ENCODE measurements at places on chromosomes 12 and 14.

GRCh38 chr14:24196071-24197055, 1.1 kb upstream of the TM9SF1 start:
- DNase-seq = no peak

GRCh38 chr12:4947253-4947652, 37.5 kb downstream of the KCNA1 start:
- DNase-seq = no peak

DNA sequence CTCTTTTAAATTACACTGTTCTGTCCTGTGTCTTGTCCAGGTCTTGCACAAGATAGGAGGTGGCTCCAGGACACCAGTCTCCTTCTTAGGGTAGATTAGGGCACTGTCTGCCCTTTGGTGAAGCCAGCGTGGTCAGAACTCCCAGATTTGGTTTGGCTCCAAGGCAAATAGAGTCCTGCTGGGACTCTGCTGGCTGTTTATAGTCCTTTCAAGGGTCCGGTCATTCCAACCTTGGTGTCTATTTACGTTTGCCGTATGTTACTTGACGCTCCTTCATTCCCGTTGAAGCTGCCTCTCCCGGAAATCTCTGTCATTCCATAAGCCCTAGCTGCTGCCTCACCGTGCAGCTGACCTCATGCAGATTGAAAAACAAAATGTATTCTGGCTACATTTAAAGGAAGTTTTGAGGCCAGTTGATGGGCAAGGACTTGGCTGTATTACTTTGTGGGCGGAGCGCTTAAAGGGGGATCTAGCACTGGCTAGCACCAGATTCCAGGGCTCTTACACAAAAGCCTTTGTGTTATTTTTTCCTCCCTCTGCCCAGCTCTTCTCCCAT, 180.6 kb downstream of the AKAP6 start:
- DNase-seq = no peak

DNA sequence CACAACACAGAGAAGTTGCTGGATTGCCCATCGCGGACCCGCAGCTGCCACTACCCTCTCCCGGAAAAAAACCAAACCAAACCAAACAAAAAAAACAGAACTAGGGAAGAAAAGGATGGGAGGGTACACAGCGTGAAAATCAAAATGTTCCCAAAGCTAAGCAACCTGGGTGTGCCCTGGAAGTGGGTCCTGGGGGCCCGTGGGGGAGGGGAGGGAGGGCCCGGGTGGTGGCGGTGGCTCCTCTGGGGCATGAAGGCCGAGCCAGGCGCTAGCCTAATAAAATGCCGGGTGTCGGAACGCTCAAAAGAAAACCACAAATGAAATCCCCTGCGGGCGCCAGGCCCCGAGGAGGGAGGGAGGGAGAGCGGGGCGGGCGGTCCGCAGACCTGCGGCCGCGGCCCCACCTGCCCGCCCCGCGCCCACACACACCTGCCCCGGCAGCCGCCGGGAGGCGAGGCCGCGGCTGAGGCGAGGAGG, 787 bp downstream of the HECTD4 start:
- no peak for DNase-seq

DNA sequence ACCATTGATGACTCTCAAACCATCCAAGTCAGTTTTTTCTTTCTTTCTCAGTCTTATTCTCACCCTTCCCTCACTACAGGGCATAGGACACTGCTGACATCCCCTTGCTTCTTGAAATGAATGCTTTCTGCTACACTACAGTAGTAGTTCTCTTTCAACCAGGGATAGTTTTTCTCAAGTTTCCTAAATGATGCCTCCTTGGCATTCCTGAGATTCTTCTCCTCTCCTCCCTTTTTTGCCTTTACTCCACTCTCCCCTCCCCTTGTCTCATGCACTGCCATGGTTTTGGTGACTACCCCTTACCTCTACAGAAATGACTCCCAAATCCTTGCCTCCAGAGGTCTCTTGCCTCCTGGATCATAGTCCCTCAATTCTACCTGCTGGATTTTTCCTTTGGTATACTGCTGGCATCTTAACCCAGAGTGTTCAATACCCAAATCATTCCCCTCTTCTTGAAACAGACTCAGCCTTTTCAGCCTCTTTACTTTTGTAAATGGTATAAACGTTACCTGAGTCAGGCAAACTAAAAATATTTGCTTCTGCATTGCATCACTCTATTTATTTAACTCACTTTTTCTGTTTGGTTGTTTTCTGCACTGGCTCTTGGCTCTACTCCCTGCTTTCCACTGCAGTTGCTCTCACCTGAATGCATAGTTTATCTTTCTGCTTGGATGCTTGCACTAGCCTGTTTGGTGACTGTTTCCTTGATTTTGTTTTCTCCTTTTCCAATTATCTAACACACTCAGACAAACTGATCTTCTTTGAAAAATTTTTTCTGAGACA, 211.6 kb upstream of the IGF1 start:
- DNase-seq = no peak

- DNase-seq = no peak
Measured at GRCh38 chr12:15689751-15690191, 99.4 kb downstream of the EPS8 start.

GRCh38 chr12:70197345-70197744, 45.9 kb upstream of the CNOT2 start:
- DNase-seq = no peak

DNA sequence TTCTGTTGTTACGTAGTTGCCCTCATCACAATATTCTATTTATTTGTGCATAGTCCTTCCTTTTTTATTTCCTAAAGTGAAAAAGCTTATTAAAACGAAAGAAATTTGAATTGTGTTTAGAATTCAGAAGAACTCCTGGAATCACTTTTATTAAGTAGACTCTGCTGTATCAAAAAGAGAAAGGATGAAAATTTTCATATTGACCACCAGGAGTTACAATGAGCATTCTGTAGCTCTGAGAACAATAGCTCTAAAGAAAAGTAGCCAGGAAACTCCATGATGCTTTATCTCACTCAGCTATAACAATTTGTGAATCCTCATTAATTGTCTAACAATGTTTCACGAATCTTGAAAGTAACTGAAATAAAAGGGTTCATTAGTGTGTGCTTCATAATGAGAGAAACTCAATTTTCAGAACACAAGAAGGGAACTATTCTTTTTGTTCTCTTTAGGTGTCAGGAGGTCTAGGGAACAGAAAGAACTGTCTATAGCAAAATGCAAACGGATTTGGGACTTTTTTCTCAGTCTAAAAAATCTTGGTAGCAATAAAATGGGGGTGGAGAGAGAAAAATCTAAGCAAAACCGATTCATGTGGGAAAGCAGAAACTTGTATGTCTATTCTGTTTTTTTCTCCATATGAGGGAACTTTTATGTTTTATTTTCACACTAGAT, 19.3 kb downstream of the ASCL1 start:
- DNase-seq = no peak

DNA sequence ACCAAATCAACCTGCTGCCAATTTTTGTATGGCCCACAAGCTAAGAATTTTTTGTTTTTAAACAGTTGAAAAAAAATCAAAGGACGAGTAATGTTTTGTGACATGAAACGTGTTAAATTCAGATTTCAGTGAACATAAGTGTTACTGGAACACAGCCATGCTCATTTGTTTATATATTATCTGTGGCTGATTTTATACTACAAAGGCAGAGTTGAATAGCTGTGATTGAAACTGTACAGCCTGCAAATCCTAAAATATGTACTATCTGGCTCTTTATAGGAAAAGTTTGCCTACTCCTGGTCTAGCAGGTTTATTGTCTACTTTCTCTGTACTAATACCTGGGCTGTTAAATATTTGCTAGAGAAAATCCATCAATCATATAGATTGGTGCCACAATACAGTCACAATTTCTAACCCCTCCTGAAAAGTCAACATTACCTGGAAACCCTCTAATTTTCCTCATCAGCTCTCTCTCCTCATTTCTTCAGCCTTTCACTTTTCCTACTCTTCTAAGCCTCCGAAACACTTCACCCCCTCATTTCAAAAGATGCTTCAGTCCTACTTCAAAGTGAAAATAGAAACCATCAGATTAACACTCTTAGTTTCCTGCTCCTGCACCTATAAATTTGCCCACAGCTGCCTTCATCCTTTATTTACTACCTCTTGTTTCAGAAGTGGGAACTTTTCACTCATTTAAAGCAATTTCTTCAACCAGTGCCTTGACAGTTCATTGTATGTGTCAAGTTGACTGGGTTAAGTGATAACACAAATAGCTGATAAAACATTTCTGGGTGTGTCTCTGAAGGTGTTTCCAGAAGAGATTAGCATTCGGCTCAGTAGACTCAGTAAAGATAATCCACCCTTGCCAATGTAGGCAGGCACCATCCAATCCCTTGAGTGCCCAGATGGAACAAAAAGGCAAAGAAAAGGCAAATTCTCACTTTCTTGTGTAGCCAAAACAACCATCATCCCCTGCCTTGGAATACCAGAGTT, 18.0 kb upstream of the C2CD5 start:
- DNase-seq = no peak

DNA sequence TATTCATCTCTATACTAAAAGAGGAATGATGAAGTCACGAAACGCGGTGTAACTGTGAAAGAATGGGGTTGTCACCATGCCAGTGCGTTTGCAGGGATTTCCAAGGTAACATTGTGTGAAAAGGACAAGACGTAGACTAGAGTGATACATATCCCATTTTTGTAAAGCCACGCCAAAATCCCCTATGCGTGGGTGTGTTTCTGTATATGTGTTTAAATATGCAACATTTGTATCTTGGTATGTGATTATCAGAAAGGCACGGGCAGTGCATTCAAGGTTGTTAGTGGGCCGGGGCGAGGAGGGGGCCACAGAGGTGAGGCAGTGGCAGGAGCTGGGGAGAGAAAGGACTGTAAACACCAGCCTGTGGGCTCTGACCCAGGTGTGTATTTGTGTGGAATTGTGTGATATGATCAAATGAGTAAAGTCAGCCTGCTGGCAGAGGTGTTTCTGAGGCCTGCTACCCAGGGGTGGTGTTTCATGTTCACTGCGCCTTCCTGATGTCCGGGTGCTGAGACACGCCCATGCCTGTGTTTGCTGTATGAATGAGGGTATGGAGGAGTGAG, 137.8 kb downstream of the ADGRD1 start:
- no peak for DNase-seq

- no peak for DNase-seq
Measured at GRCh38 chr14:95431199-95432143, 85.0 kb downstream of the SYNE3 start.

- DNase-seq = no peak
Measured at GRCh38 chr12:95142431-95143151, 69.2 kb upstream of the NR2C1 start.

DNA sequence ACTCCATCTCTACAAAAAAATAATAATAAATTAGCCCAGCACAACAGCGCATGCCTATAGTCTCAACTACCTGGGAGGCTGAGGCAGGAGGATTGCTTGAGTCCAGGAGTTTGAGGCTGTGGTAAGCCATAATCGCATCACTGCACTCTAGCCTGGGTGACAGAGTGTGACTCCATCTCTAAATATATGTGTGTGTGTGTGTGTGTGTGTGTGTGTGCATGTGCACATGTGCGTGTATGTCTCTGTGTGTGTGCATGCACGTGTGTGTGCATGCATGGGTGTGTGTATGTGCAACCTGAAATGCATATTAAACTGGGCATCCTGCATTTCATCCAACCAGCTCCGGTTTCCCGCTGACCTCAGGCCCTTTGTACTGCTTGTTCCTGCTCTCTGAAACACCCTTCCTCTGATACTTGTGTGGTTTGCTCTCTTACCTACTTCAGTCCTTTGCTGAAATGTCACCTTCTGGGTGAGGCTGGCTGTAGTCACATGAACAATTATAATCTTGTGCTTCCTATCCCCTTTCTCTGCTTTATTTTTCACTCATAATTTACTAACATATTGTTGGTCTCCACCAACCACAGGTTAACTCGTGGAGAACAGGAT, 46.9 kb downstream of the PHLDA1 start:
- DNase-seq = no peak

GRCh38 chr12:14281539-14281938, 83.9 kb upstream of the ATF7IP start:
- no peak for DNase-seq

GRCh38 chr12:5493018-5493417, 61.1 kb downstream of the NTF3 start:
- DNase-seq = no peak

GRCh38 chr12:104180374-104180773, 35.2 kb upstream of the TXNRD1 start:
- no peak for DNase-seq

GRCh38 chr12:48160807-48161206, 3.5 kb upstream of the ASB8 start:
- DNase-seq = no peak

GRCh38 chr12:18462442-18462841, 201.1 kb downstream of the PIK3C2G start:
- DNase-seq = no peak

DNA sequence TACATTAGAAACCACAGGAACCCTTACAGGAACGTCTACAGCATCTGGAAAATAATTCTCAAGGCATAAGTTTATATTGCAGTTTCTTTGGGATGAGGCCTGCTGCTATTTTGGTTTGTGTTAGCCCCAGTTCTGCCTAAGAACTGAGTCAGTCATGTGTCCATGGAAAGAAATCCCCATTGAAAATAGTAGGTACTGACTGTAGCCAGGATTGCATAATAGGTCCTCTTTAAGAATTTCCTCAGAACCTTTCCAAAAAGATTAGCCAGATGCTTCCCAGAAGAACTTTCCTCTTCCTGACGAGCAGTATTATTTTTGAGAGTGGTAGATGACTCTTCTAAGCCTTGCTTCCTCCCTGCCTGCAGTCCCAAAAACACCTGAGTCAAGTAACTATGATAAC, 52.6 kb downstream of the RASSF8 start:
- DNase-seq = no peak

- DNase-seq = no peak
Measured at GRCh38 chr14:73254247-73255004, 17.1 kb downstream of the PAPLN start.

- DNase-seq = no peak
Measured at GRCh38 chr12:7751394-7751793, 4.2 kb upstream of the CLEC4C start.

DNA sequence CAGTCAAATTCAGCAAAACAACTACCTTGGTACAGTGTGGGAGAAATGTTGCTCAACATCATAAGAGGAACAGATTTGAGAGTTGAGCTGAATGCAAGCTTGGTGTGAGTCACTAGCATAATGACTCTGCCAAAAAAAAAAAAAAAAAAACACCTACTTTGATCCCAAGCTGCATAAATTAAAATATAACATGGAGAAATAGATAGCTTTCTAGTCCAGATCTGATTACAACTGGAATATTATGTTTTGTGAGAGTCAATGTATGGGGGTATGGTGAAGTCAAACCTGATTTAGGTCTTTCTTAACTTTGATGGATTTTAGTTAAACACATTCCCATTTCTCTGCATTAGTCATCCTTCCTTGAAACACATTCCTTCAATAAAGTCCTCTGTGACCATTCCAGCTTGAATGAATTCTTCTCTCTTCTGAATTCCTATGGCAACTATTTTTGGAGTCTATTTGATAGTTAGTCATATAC, 188.1 kb downstream of the SLC5A8 start:
- DNase-seq = no peak

GRCh38 chr14:70011098-70011497, 131.9 kb downstream of the SMOC1 start:
- no peak for DNase-seq
